Omental fat pad (tissue), 4 donors: ENCODE measurements at places on chromosomes 16 and 17. TPM values are rescaled to one million over a fixed set of nuclear protein-coding genes. Genes with fewer than 3 reads are reported as not detected.

Gene YBX2
- 3.3 TPM for total RNA-seq

- DNase-seq = no peak
Measured at GRCh38 chr16:84003038-84003437, 35.0 kb downstream of the NECAB2 start.

DNA sequence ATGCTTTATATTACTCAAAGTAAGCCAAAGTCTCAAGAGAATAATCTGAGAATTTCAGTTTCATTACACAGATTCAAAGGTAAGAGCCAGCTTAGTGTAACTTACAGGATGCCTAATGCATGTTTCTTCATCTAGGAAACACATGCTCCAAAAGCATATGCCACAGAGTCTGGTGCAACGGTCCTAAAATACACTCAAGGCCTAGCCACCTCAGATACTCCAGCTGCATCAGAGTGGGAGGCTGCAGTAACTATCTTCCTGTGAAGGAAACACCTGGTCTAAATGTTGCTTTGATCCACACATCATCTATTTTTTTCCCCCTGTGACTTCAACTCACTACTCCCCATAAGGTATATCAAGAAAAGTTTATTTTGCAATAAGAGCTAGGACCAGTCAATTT lies 51.6 kb upstream of the CORO6 start:
- DNase-seq = no peak

GRCh38 chr16:68466174-68466573 lies 17.9 kb upstream of the SMPD3 start:
- DNase-seq = no peak

Gene CLDN9
- total RNA-seq = 0.24 TPM

GRCh38 chr16:52676959-52677358 lies 130.0 kb upstream of the TOX3 start:
- no peak for DNase-seq

DNA sequence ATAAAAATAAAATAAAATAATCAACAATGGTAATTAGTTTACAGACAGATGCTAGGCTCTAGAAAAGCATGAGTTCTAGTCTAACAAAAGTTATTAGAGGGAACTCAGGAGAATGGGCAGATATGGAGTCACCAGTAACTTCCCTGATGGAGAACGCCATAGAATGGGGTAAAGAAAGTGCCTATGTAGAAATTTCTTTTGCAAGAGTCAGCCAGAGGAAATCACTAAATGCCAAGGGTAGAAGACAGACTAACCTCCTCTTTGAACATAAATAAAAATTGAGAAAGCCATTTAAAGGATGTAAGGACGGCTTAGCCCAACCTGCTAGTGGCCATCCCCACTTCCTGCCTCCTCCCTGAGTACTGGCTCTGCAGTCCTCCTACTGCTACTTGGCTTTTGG lies 141.6 kb downstream of the VPS53 start:
- DNase-seq = no peak

DNA sequence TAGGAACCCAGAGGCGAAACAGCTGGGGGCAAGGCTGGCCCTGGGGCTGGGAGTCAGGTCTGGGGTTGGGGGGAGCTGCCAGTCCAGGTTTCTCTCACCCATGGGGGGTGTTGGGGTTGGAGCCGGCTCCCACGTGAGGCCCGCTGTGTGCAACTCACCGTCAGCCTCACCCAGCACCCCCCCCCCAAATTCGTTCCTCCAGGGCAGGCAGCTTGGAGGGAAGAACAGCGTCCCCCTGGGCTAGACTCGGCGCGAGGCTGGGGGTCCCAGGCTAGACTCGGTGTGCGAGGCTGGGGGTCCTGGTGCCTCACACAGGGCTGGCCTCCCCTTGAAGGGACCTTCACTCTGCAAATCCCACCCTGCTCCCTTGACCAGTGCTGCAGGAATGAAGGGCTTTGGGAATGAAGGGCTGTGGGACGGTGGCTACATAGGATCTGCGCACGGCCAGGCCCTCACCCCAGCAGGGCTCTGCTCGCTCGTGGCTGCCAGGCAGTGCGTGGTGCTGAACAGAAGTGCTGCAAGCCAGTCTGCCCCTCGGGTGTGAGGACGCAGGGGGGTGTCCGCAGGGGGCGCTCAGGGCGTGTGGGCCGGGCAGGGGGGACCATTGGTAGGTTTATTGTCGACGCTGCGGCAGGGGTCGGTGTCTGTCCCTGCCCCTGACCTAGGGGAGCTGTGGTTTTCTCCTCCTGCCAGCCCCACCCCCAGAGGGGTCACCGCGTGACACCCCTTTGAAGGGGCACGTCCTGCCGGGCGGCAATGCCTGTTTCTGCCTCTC lies 74.7 kb downstream of the KLHDC4 start:
- no peak for DNase-seq

DNA sequence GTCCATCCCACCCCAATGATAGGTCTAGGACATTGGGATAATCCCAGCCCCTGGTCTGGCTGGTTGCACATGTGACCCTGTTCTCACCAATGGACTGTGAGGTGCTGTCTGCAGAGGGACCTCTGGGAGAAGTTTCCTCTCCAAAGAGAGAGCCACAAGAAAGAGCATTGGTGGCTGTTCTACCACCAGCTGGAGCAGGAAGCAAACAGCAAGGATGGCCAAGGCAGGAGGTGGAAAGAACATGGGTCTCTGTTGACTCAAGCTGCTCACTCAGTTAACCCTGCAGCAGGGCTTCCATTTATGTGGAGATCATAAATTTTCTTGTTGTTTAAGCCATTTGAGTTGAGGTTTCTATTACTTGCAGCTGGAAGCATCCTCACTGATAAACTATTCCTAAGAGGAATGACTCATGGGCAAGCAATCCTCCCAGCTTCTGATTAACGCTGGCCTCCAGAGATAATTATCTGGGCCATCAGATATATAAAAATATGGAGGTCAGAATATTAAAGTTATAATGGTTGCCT lies 52.6 kb downstream of the CYB5B start:
- DNase-seq = no peak

Gene ALDH3A1
- 2.8 TPM for total RNA-seq

DNA sequence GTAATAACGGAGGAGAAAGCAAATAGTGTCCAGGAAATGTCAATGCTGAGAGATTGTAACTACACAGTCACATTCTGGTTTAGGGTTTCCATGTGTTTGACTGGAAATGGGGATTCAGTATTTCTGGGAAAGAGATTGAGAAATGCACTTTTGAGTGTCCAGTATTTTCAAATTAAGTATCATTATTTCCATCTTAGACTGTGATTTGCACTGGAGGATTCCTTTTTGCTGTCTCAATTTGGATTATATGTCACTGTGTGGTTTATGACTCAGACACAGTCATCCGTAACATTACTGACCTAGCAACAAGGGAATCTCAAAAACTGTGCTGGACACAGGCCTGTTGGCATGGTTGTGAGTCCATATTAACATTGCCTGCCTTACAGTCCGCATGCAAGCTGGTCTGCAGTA lies 681.4 kb downstream of the CDH11 start:
- DNase-seq = no peak

DNA sequence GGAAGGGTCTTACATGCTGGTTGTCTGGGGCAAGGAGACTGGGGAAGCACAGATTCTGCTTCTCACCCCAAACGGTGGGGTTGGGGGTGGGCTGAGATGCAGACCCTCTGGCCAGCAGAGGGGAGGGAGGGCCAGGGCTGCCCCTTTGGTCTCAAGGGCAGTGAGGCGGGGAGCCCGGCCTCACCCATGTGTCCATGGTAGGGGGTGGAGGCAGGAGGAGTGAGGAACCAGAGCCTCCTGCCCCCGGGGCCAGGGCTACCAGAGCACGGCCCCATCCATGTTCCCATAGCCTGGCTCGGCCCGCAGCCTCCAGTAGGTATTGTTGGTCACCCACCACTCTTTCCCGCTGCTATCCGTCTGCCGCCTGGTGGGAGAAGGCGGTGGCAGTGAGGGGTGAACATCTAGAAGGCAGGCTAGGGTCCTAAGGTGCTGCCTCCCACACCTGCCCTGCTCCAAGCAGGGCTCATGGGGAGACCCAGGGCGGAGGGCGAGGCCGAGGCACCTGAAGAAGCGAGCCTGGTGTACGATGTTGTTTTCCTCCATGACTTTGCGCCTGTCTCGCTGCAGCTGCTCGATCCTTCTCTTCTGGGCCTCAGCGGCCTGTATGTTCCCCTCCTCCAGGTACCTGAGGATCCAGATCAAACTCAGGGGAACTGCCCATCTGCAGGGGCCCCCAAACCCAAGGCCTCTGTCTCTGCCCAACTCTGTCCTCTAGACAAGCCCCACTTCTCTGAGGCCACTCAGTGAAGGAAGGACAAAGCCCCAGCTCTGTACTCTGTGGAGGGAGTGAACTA lies 13.4 kb downstream of the OSBPL7 start:
- no peak for DNase-seq

Gene OTOA
- 0.28 TPM for total RNA-seq

Gene NQO1
- total RNA-seq = 150 TPM

DNA sequence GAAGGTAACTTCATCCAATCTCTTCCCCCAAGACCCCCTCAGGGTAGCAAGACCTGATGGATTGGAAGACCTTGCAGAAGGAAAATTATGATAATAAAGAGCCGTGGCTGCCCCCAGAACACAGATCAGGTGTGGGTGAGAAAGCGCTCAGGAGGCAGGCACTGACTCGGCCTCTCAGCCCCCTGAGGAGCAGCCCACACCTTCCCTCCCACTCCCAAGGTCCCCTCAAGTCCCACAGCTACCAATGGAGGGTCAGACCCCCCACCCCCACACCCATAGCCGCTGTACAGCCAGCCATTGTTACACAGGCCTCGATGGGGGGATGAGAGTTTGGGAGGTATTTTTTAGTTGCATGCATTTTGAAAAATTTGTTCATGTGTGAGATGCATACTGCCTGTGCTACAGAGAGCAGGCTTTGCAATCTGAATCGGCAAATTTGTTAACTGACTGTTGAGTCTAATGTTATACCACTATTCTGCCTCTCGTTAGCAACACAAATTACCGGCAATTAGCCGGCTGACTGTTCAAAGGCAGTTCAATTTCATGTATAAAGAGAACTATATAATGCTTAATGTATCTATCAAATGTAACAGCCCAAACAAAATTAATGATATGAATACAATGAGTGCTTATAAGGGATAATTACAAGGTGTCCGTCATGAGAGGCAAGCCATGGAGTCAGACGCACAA lies 211.7 kb downstream of the C16orf78 start:
- no peak for DNase-seq

DNA sequence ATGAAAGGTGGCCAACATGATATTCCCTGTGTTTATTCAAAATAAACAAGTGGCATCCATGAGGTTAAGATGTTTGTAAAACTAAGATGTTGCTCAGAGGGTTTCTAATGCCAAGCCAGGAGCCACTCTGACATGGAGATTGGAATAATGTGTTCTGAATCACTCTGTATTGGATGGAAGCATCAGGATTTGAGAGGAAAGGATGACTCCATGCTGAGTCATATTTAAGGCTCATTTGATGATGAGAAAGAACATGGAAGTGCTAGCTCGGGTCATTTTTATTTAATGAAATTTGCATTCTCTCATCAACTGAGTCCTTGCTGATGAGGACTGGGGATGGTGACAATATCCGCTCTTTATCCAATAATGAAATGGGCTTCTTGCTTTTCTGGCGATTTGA lies 6.2 kb downstream of the VAT1L start:
- DNase-seq = no peak

GRCh38 chr17:69643686-69644085 lies 229.2 kb downstream of the MAP2K6 start:
- DNase-seq = no peak

- DNase-seq = no peak
Measured at GRCh38 chr17:80501741-80502577, 25.6 kb upstream of the NPTX1 start.

- DNase-seq = no peak
Measured at GRCh38 chr16:22946433-22946832, 132.5 kb downstream of the HS3ST2 start.

- DNase-seq = peak; percentile 67
Measured at GRCh38 chr17:38454532-38454931, 26.3 kb downstream of the ARHGAP23 start.

Gene KRT17
- total RNA-seq = 0.56 TPM

Gene GRAP
- 3.7 TPM for total RNA-seq

DNA sequence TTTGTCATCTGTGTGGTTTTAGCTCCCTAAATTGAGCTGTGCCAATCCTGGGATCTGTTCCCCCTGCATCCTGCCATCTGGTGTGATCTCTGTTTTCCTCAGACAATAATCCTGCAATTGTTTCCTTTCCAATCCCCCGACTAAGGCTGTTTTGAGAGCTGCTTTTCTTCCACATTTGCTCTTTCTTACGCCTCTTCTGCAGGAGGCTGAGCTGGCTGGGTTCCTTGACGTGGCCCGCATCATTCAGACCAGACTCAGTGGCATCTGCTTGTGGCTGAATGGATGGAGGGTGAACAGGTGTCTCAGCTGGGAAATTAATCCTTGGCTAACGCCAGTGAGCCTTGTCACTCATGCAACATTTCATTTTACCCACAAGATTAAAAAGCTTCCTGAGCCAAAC lies 9.8 kb upstream of the MED9 start:
- no peak for DNase-seq

Gene FOXF1
- total RNA-seq = 1.4 TPM

- no peak for DNase-seq
Measured at GRCh38 chr16:64380751-64381150, 741.1 kb downstream of the CDH11 start.

Gene SLC35B1
- total RNA-seq = 47.8 TPM

DNA sequence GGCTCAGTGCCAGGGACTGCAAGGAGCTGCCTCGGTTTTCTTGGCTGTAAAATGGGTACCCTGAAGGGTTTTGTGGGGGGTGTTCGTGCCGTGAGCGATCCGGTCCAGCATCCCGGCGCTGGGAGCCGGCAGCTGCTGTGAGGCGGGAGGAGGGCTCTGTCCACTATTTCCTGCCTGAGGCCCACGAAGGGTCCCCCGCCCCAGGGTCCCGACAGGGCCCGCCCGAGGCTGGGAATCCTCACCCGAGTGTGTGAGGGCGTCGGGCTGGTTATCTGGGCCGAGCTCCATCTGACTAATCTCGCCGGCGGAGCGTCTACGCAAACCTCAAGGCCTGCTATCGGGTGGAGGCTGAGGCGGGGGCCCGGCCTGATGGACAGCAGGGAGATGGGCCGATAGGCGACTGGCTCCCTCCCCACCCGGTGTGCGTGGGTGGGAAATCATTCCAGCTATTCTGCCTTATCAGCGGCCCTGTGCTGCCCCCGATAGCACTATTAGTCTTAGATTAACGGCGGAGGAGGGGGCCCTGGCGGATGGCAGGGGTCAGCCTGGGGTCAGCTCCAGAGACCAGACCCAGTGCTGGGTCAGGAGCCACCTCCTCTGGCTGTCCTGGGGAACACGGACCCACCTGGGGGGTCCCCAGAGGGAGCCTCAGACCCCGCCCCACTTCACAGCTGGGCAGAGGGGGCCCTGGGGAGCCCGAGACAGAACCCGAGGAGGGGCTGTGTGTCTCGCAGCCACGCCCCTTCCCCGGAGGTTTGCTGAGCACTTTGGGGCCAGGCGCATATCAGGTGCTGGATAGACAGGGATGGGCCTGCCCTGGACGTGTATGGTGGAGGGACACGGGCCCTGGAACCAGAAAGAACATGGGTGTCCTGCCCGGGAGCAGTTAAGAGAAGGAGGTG lies 44.7 kb downstream of the ZFPM1 start:
- no peak for DNase-seq
